ENCODE measurements at places on chromosomes 13 and 19.
A peak's percentile ranks its signal among the peaks of the same experiment; 100 is the strongest.

DNA sequence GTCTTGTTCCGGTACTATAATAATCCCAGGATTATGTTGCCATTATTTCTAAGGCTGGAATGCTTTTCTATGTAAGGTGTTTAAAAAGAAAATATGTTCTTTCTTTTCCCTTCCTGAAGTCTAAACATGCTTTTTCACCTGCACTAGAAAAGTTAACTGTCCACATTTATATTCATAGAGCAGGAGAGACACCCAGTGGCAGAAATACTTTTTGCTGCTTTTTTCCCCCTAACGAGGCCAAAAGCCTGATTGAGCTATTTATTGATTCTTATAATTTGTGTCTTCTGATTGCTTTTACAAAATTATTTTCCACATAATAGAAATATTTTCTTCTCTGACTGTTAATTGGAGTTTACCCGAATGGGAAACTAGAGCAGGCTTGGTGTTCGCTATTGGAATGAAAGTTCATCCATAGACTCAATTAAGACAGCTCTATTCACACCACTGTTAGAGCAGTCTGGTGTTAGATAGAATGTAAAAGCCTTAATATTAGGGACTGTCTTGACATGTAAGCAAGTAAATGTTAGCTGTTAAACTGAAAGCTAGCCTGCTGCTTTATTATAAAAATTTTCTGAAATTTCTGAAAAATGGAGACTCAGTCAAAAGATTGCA is 15.8 kb downstream of the GPR180 start:
- DNase-seq = peak; percentile 72

- DNase-seq = no peak
These were observed 343.7 kb upstream of the ARGLU1 start for GRCh38 chr13:106911627-106912026.

- no peak for DNase-seq
These were observed 271.5 kb downstream of the PCDH9 start for GRCh38 chr13:66958611-66959010.

GRCh38 chr13:41716236-41716635 is 244.7 kb downstream of the VWA8 start:
- no peak for DNase-seq

GRCh38 chr13:39527961-39528660 is 74.9 kb downstream of the LHFPL6 start:
- DNase-seq = peak; percentile 38

- peak; percentile 50 for DNase-seq
These were observed 2.5 kb downstream of the MAP1S start for GRCh38 chr19:17721821-17722220.

Measured in pons (tissue), 1 donor.